ENCODE measurements at places on chromosomes 16 and 17.

GRCh38 chr17:29560316-29560715 lies 6.5 kb downstream of the ABHD15 start:
- no peak for DNase-seq

DNA sequence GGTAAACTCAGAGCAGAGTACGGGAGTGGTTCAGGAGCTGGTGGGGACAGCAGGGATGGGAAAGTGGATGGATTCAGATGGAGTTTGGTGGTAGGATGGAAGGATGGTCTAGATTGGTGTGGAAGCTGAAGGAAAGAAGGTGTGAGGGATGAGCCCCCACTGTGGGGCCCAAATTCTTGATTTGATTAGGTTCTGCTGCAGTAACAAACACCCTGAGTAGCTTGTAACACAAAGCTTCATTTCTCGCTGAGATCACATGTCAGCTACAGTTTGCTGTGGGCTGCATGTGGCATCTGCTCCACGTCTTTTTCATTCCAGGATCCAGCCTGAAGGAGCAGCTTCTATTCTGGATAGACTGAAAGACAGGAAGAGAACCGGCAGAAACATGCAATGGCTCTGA lies 143.8 kb downstream of the IRX3 start:
- no peak for DNase-seq

DNA sequence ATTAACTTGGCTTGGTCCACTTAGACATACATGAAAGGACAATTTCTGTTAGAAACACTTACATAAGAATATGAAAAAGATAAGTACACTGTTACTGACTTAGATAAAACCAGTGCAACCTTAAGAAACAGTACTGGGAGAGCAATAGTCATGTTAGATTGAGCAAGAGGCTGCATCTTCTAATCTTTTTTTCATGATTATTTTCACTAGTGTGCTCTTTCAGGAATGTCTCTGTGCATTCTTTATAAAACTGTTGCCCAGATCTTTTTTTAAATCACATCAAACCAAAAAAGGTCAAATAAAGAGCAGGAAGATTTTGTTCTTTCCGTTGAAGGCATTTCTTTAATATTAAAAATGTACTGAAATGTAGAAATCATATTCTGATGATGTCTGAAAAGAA lies 100.7 kb upstream of the AXIN2 start:
- no peak for DNase-seq

DNA sequence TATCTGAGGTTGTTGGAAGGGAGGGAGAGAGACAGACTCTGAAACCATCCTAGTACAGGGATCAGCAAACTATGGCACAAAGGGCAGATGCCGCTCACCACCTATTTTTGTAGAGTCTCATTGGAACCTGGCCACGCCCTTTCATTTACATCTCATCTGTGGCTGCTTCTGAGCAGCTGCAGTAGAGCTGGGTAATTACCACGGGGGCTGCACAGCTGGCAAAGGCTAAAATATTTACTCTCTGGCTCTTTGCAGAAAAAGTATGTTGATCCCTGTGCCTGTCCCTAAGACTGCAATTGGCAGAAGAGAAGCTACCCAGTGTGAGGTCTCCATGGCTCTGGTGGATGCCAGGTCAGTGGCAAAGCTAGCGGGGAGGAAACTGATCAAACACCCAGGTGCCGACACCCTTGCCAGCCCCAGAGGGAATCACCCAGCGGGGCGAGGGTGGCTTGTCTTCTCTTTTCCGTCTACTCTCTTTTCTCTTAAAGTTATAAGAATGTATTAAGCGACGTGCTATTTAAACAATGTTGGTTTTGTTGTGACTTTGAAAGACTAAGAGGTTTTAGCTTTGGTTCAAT lies 14.0 kb downstream of the CEP295NL start:
- no peak for DNase-seq

DNA sequence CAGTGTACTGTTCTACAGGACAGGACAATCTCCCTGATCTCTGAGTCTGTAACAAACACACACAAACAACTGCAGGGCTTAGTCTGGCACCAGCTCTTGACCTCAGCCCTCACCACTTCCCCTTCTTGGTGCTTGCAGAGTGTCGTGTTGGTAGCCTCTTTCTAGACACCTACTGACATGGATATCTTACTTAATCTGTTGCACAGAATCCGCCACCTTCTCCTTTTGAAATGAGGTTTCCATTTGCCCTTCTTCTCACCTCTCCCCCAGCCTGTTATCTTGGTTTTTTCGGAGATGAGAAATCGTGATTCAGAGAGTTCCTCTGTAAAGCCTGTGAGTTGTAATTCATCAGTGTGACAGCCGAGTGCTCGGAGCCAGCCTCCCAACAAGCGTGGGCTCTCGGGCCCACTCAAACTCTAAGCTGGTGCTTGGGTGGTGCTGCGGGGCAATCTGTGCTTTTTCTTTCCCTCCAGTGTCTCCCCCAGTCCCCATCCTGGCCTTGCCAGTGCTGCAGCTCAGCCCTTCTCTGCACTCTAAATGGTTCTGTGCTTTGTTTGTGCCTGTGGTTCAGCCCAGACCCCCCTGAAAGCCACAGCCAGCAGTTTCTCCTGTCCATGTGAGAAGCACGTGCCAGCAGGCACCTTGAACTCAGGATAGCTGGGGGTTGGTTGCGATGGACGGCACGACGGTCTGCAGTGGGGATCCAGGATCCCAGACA lies 28.1 kb downstream of the KIAA0513 start:
- peak; percentile 41 for DNase-seq

- DNase-seq = no peak
Observed at GRCh38 chr16:17994027-17994426, 342.5 kb downstream of the NPIPA8 start.

DNA sequence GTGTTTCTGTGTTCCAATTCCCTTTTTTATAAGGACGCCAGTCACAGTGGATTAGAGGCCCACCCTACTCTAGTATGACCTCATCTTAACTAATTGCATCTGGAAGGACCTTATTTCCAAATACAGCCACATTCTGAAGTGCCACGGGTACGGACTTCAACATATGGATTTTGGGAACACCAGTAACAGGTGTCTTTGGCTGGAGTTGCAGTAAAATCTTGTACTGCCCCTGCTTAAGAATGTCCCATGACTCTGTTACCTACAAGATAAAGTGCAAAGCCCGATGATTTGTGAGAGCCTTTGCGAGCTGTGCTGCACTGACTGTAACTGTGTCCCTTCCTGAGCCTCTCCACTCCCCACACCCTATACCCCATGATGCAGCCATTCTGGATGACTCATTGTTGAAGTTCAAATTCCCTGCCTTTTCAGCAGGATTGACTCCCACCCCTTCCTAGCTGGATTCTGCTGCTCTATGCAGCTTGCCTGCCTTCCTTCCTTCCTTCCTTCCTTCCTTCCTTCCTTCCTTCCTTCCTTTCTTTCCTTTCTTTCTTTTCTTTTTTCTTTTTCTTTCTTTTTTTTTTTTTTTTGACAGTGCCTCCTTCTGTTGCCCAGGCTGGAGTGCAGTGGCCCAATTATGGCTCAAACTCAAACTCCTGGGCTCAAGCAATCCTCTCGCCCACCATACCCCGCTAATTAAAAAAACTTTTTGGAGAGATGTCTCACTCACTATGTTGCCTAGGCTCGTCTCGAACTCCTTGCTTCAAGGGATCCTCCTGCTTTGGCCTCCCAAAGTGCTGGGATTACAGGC lies 2.1 kb downstream of the HCRT start:
- no peak for DNase-seq

DNA sequence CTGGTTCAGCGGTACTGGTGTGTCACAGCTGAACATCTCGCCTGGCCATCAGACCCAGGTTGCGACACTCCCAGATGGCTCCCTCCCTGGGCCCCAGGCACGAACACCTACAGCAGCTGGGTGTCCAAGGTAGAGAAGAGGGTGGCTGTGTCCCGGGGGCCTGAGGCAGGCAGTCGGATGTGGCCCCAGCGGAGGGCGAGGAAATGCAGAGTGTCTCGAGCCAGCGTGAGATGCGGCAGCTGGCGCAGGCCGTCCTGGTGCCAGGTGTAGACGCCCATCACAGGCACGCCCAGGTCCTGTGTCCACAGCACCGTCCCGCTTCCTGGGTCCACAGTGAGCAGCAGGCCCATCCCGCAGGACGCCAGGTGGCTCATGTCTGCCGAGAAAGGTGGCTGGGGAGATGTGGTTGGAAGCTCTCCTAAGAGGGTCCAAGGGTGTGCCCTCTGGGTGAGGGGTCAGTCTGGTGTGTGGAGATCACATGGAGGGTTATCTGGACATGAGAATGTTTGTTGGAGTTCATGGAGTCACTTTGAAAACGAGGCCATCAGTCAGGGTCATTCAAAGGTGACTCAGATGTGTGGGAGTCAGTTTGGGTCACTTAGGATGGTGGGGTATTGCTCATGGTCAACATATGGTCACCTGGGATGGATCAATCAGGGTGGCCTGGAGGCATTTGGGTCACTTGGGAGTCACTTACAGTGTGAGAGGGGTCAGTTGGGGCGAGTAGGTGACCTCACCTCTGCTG lies 8.1 kb downstream of the ERN2 start:
- no peak for DNase-seq

- DNase-seq = no peak
Observed at GRCh38 chr16:84226026-84226425, 13.8 kb downstream of the KCNG4 start.

DNA sequence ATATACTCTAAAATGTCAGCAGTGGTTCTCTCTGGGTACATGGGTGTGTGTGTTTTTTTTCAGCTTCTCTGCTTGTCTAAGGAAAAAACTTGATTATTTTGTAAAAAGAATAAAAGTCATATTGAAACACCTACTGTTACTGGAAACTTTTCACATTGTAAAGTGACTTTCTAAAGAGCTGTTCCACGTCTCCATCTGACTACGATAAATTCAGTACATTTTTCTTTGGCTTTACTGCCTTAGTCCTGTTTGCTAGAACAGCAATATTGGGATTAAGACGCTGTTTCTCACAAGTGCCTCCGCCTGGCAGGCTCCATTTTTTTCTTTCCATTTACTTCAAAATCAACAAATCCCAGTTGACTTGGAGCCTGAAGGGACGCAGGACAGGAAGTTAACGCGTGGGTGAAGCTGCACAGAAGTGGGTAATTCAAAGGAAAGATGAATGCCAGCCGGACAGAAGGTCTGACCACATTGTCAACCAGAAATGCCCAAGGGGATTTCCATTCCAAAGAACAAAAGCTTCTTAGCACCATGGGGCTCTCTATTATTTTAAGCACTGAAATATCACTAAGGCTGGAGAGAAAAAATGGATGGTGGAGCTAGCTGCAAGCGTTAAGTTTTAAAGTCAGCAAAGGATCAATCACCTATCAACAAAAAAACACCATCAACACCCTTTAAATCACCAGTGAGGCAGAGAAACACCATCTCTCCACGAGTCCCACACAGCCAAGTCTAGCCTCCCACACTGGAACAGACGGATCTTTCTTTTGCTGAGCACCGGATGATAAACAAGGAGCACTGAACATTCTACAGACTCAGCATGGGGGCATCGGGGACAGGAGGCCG lies 8.4 kb downstream of the GLOD4 start:
- no peak for DNase-seq

DNA sequence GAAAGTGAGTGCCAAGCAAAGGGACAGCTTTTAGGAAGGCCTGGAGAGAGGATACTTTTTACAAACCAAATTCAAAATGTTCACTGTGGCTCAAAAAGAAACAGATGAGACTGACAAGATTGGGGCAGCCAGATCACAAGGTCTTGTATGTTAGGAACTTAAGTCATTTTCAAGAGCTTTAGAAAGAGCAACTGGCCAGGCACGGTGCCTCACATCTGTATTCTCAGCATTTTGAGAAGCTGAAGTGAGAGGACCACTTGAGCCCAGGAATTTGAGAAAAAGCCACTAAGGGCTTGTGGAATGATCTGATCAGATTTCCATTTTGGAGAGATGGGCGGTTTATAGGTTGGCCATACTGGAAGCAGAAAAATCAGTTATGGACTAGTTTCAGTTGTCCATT lies 17.2 kb downstream of the SPAG9 start:
- DNase-seq = no peak

GRCh38 chr16:81158964-81159363 lies 62.8 kb upstream of the GCSH start:
- no peak for DNase-seq

- DNase-seq = no peak
Observed at GRCh38 chr16:19001788-19002187, 18.1 kb downstream of the TMC7 start.

- no peak for DNase-seq
Observed at GRCh38 chr16:28140788-28141618, 70.8 kb downstream of the XPO6 start.

GRCh38 chr16:3945751-3946603 lies 65.5 kb upstream of the CREBBP start:
- DNase-seq = no peak

DNA sequence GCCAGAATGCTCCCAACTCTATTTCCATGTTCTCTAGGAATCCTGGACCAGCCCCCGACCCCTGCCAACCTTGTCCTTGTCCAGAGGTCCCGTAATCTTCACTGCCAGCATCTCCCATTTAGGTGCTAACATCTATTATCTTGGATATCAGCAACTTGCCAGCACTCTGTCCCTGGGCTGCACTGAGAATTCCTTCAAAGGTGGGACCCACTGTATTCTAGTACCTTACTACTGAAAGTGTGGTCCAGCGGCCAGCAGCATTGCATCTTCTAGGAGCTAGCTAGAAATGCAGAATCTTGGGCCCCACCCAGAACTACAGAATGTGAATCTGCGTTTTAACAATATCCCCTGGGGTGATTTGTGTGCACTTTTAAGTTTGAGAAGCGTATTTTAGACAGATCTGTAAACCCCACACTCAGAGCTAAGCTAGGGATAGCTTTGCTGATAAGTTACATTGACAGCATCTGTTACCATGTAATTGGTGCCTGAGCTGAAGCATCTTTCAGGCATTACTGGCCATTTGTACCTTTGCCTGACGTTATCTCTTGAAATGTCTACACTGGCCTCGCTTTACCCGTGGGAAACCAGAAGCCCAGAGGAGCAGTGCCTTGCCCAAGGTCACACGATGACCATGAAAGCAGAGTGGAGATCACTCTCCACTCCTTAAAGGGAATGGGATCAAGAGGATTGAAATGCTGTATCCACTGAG lies 8.3 kb downstream of the ABAT start:
- no peak for DNase-seq

DNA sequence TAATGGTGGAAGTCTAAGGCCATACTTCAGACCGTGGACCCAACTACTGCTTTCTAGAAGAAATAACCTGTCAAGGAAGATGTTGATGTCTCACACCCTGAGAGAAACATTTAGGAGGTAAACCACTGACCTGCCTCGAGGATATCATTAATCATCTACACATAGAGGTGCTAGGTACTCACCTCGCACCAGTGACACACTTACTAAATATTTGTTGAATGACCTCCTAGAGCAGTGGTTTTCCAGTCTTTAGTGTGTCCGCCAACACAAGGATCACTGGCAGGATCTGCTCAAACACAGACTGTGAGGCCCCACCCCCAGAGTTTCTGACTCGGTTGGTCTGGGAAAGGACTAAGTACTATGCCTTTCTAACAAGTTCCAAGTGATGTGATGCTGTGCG lies 197.4 kb upstream of the CACNG5 start:
- no peak for DNase-seq

DNA sequence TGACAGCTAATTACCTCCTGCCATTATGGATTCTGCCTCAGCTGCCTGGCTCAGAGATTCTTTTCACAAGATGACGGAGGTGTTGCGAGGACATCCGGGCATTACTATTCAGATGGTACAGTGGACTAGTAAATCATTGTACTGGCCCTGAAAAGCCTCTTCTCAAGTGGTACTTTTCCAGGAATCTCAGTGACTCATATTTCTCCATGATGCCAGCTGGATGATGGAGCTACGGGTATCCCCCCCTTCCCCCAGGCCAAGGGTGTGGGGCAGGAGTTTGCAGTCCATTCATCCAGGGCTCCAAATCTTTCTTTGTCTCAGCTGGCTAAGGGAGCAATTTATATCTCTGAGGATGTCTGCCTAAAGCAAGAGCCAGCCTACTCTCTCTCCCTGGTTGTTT lies 107.7 kb upstream of the GPR139 start:
- DNase-seq = no peak
